Ureter (tissue), 1 donor: ENCODE measurements at places on chromosomes 3 and 15. TPM values are rescaled to one million over a fixed set of nuclear protein-coding genes. Genes with fewer than 3 reads are reported as not detected.
A peak's percentile ranks its signal among the peaks of the same experiment; 100 is the strongest.

DNA sequence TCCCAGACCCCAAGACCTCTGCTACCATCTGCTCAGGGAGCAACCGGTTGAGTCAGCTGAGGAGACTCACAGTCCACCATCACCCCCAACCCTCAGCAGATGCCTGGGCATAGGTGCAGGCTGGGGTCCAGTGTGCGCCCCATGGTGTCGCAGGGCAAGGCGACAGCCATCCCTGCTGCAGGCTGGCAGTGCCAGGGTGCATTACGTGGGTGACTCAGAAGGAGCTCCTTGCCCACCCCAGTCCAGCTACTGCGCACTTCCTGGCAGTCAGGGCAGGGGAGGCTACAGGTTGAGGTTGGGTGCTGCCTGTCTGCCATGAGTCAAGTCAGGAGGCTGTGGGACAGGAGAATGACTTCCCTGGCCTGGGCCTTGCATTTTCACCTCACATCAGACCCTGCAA, 33.5 kb downstream of the RASGRF1 start:
- DNase-seq = no peak

- no peak for DNase-seq
These were observed 13.2 kb downstream of the PRR23E start for GRCh38 chr3:127206154-127206553.

DNA sequence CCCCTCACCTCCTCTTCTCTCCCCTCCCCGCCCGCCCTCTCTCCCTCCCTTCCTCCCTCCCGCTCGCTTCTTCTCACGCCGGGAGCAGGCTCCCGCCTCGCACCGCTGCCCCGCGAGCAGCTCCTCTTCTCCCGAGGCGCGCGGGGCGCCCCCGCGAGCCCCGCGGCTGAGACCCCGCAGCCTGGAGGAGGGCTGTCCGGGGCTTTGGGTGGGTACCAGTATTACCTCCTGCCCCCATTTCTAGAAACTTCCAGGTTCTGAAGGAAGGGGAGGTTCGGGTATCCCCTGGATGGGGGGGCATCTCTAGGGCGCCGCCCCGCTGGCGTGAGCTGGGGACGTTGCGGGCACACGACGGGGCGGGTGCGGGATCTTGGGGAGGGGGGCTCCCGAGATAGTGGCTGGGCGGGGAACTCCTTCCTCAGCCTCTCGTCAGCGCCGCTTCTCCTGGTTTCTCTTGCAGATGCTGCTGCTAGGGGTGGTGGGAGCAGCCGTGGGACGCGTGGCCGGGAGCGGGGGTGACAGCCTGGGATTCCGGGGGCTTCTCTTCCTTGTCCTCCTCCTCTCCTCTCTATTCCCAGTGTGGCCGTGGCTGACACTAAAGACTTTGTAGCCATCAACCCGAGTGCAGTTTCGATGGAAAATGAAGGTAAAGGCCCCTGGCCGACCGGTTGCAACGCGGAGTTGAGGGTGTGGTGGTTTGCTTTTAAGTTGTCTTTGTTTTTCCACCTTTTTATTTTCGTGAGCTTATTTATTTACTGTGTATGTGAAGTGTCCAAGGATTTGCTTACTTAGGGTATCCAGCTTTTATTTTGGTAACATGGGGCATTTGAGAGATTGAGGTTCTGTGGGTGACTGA, 474 bp downstream of the ATP2C1 start:
- peak; percentile 47 for DNase-seq

GRCh38 chr3:79534727-79535126, 233.1 kb downstream of the ROBO1 start:
- DNase-seq = no peak

GRCh38 chr3:101251441-101251840, 68.9 kb downstream of the IMPG2 start:
- DNase-seq = no peak

GRCh38 chr15:87570206-87570605, 686.3 kb downstream of the NTRK3 start:
- no peak for DNase-seq

DNA sequence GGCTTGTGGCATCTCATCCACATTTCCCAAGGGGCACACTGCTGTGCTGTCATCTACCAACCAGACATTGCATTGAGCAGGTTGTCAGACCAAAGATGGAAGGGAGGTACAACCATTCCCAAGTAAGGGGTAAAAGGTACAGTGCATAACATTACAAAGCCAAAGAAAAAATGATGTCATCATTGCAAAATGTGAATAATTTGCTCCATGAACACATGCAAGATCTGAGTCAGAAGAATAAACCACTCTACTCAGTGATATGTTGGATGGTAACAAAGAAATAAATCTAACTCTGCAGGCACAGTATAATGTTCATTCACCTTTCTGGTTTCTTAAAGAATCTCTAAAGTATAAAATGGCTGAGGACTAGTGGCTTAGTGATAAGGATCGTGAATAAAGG, 202.7 kb downstream of the MAGI1 start:
- DNase-seq = no peak

DNA sequence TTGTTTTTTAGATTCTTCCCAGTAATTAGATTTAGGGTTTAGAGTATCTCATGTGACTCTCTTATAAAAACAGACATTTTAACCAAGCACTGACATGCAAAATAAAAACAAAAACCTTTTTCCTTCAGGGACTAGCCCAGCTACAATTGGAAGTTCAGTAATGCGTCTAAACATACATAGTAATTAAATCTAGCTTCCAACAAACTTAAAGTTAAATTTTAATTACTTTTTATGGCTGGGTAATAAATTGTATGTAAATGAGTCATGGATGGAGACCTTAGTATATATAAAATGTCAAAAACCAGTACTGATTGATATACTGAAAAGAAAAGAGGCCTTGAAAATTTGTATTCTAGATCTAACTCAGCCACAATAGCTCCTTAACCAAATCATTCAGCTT, 43.6 kb upstream of the AP4E1 start:
- DNase-seq = no peak

DNA sequence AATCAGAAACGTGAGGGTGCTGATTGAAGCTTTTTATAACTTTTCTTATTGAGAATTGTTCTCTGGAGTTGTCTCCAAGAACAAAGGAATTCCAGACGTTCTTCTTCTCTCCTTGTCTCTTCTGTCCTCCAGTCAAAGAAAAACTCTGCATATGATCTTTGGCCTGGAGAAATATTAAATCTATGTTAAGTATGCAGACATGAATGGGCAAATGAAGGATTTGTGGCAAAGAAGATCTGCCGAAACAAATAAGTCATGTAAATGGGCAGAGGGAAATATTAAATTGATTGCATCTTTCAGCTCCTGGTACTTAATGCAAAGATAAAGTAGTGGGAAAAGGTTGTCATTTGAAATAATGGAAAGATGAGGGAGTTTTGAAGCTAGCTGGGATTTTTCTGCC, 74.9 kb downstream of the IGF1R start:
- DNase-seq = no peak

GRCh38 chr3:111619833-111620232, 24.7 kb upstream of the ZBED2 start:
- DNase-seq = no peak

DNA sequence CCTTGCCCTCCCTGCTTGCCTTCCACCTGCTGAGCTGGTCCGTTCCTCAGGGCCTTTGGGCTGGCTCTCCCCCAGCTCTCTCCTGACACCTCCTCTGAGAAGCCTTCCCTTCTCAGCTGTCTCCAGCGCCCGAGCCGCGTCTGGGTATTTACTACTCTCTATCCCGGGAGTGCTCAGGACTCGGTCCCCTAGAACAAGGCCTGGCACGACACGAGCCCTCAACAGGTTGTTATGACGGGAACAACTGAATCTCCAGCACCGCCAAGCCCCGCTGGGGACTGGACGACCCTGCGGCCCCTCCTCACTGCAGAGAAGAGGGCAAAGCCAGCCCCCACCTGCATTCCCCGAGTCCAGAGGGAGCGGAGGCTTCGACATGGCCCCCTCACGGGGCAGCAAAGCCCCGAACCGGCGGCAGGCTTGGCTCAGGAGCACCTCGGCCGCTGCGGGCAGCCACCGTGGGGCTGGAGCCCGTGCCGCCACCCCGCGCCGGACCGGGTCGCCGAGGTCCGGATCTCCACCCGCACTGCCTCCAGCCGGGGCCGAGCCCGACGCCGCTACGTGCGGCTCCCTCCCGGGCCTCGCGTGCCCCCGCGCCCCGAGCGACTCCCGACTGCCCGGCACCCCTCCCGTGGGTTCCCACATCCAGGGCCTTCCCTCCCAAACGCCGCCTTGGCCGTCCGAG, 792 bp downstream of the TPRA1 start:
- peak; percentile 52 for DNase-seq

DNA sequence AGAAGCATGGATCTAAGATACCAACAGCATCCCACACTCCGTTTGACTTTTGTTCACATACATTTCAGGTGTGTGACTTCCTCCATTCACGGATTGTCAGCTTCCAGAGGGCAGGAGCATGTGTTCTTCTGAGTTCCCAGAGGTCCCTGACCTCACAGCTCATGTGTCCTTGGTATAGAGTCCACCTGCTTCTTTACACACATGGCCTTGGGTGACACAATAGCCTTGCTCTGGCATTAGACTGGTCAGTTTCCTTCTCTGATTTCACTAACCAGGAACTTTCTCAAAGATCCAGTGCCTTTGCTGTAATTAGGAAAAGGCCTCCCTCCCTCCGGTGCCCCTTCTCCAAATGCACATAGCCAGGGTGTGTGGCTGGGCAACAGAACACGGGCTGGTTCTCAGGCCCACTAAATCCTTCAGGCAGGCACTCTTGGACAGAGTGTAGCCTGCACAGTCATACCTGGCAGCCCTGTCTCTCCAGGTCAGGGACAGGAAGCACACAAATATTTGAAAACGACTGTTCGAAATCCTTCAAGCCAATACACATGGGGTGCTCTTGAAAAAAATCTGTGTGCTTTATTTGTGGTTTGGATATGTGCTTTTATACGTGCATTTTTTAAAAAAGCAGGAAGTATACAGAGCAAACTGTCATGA, 81.1 kb downstream of the TRIM42 start:
- no peak for DNase-seq

DNA sequence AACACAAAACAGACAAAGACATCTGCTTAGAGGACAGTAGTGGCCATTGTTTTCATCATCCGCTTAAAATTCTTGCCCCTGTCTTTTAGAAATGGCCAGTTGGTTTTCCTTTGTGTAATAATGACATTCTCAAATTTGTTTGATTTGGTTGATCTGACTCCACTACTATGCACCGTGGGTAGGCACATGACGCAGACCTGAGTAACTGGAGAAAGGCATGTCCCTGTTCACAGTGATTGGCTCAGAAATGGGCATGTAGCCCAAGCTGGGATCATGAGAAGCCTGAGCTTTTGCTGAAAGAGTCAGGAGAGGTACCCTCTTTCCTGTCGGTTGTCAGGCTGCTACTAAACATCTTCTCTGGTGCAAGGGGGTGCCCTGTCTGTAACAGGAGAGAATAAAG, 36.6 kb upstream of the MAGI1 start:
- DNase-seq = no peak

DNA sequence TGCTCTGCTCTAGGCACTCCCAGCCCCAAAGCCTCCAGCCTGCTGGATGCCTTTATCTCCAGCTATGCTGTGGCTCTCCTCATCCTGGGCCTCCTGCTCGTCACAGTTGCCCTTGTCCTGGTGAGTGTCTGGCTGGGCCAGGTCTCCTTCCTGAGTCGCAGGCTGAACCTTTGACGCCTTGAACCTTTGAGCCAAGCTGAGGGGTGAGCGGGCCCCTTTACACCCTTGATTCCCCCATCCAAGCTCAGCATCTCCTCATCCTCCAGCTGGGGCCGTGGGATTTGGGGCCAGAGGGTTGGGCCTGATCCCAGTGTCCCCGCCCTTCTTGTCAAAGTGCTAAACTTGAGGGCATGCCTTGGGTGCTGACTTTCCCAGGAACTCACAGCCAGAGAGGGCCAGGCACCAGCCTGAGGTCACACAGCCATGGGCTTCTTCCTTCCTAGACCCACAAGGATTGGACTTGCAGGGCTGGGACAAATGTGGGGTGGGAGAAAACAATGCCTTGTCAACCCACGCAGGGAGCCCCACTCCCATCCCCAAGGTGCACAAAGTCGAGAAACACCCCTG, 137.0 kb downstream of the TBC1D2B start:
- no peak for DNase-seq

GRCh38 chr3:186869253-186870100, 27.0 kb downstream of the ADIPOQ start:
- DNase-seq = no peak

- peak; percentile 67 for DNase-seq
These were observed 63.6 kb upstream of the NR2E3 start for GRCh38 chr15:71746719-71747118.

DNA sequence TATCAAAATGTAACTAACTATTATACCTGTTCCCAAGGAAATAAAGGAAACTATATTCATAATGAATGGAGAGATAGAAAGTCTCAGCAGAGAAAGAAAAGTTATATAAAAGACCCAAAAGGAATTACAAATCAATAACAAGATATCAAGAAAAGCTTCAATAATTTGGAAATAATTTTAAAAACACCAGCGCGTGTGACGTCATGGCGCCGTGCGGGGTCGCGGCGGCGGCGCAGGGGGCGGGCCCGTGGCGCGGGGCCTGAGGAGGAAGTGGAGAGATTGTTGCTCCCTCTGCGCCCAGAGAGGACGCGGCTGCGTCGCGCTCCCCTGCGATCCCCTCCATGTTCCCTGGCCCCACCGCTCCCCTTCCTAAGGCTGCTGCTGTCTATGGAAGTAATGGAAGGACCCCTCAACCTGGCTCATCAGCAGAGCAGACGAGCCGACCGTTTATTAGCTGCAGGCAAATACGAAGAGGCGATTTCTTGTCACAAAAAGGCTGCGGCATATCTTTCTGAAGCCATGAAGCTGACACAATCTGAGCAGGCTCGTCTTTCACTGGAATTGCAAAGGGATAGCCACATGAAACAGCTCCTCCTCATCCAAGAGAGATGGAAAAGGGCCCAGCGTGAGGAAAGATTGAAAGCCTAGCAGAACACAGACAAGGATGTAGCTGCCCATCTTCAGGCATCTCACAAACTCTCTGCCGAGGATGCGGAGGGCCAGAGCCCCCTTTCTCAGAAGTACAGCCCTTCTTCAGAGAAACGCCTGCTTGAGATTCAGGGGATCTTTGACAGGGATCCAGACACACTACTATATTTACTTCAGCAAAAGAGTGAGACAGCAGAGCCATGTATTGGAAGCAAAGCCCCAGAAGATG, 4.1 kb downstream of the XCR1 start:
- peak; percentile 23 for DNase-seq

DNA sequence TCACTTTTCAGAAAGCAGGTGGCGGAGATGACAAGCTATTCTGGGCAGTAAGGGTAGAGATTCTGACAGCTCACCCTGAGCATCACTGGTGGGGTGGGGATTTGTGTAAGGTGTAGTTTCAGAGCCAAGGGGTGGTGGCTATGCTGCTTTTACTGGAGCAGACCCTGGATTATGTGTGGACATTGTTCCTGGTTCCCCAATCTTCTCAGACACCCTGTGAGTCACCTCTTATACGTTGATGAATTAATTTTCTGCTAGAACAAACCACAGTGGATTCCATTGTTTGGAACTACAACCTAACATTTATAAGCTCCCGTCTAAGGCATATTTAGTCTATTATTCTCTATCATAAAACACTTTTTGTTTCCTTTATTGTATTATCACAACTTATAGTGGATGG, 169.5 kb upstream of the COL8A1 start:
- DNase-seq = no peak

The TUSC7 gene
- not detected for total RNA-seq

The ZNF609 gene
- 55.1 TPM for total RNA-seq

The TMEM40 gene
- total RNA-seq = 63.3 TPM

The ITIH3 gene
- 4.6 TPM for total RNA-seq

The SPINK8 gene
- 12.0 TPM for total RNA-seq

The COL7A1 gene
- 62.9 TPM for total RNA-seq

The TMEM108 gene
- 1.5 TPM for total RNA-seq

The ACTR8 gene
- total RNA-seq = 29.6 TPM

The ENTPD3 gene
- 30.1 TPM for total RNA-seq

The NPAP1 gene
- total RNA-seq = 2.2 TPM

The AHSG gene
- total RNA-seq = not detected
